ENCODE measurements at places on chromosomes 4 and X.

DNA sequence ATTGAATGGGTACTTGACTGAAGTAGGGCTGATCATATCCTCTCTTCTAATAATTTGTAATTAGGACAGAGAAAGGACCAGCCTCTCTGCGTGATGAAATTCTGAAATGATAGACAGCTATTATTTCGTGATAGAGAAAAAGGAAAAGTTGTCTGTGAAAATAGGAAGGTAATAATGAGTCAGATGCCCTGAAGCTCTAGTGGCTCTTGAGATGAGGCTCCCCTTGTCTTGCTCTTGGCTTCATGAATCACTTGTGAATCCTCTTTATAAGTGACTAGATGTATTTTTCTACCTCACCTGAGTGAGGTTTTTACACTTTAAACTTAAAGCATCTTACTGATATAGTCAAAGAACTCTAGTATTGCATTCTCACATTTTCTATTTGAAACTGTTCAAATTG, 888.9 kb downstream of the PCDH18 start:
- no peak for DNase-seq

DNA sequence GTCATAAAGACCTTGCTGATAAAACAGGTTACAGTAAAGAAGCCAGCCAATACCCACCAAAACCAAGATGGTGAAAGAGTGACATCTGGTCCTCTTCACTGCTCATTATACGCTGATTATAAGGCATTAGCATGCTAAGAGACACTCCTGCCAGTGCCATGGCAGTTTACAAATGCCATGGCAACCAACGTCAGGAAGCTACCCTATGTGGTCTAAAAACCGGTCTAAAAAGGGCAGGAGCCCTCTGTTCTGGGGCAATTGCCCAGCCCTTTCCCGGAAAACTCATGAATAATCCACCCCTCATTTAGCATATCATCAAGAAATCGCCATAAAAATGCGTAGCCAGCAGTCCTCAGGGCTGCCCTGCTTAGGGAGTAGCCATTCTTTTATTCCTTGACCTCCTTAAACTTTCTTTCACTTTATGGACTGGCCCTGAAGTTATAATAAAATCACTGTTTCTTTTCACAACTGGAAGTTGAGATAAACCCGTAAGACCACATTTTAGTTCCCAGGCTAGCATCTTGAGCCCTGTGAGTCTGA, 260.5 kb upstream of the FAT1 start:
- no peak for DNase-seq

DNA sequence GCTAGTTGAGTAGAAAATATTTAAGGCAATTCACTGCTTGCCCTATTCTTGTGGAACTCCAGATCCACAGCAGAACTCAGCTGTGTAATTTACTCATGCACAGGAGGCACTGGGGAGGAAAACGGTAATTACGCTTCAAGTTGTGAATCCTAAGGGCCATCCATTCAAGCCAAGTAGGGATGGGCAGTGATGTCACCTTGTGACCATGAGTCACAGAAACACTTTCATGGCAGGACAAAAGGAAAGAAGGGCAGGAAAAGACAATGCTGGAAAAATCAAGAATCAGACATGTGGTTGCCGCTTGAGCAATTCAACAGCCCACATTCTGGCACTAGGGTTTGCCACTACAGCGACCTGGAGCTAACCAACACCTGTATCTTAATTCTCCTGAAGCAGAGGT, 1.4 kb downstream of the PAQR3 start:
- DNase-seq: no peak

GRCh38 chr4:106450249-106450648, 81.7 kb upstream of the GIMD1 start:
- no peak for DNase-seq

- DNase-seq: no peak
Observed at GRCh38 chr4:125434136-125434535, 119.4 kb downstream of the FAT4 start.

DNA sequence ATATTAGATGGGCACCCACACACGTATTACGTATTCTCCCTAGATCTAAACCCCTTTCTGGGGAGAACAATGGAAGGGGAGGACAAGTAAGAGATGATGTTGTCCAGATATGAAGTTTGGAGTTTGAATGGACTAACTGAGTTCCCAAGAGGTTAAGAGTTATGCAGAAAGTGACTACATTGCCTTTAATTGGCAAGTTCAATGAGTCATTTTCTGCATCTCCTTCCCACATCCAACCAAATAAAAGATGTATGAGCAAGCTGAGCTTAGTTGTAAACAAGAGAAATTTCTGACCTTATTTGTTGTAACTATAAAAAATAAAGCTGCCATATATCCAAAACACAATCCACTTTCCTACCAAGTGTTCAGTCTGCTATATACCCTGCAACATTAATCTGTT, 50.5 kb downstream of the TIGD2 start:
- DNase-seq: no peak

GRCh38 chr4:182091128-182091527, 152.1 kb upstream of the TENM3 start:
- DNase-seq: no peak

- no peak for DNase-seq
Observed at GRCh38 chr4:26812049-26812714, 48.5 kb upstream of the STIM2 start.

DNA sequence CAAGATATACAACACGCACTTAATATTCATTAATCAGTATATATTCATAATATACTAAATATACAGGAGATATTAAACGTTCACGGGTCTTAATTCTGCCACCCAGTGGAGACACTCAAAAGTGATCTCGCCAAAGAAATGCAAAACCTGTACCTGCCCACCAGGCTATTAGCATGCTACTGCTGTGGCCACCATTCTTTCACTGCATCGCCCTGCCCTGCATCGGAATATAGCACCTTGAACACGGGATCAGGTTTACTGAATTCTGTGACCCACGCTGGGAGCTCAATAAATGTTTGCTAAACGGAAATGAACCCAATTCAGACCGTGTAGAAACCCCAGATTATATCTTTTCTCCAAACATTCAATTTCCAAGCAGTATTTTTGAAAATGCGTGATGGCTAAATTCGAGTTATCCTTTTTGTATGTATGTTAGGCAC, 840 bp upstream of the CLCN3 start:
- DNase-seq: peak; percentile 33

- no peak for DNase-seq
Observed at GRCh38 chr4:121818215-121818614, 5.5 kb downstream of the CCNA2 start.

DNA sequence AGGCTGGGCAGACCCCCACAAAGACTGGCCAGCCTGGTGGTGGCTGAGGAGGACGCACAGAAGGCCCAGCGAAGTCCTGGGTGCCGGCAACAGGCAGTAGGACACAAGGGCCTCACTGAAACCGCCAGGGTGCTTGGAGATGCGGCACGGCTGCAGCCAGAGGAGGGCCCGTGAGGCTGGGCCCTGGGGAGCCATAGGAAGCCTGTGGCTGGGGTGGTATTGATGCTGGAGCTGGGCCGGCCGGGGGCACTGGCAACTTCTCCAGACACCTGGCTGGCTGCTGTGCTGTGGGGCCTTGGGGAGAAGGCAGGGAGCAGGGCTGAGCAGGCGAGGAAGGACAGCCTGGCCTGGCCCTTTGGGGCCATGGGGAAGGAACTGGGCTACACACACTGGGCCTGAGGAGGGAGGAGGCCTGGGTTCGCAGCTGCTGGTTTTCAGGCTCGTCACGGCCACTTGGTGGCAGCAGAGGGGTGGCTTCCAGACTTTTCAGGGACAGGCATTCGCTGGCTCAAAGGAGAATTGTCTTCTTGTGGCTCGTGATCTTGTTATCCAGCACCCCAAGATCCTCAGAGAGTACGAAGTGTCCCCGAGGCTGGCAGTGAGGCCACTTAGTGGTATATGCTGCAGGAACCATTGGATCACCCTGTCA, 37.2 kb downstream of the ATP2B3 start:
- DNase-seq: peak; percentile 57

- DNase-seq: no peak
Observed at GRCh38 chr4:182752158-182752910, 164.9 kb downstream of the DCTD start.

GRCh38 chr4:67014592-67014991, 530.7 kb downstream of the CENPC start:
- DNase-seq: no peak

DNA sequence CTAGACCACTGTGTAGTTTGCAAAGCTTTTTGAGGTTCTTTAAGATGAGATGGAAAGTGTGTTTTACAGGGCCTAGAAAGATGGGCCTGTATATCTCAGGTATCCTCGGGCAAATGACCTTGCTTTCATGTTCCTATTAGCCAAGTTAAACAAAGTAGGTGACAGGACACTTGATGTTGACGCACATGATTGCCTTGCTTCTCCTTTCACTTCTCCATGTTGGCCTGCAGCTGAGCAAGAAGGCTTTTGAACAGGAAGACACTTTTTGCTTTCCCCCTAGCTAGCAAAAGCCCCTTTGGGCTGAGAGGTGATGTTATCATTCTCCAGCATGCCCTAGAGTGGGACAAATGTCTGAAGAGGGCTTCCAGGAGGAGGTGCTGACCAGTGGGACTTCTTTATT, 202.1 kb downstream of the GPC3 start:
- DNase-seq: no peak
